ENCODE measurements at places on chromosomes 2 and 18. TPM values are rescaled to one million over a fixed set of nuclear protein-coding genes. Genes with fewer than 3 reads are reported as not detected.

- no peak overlapping the region for H3K4me3 ChIP-seq
- no peaks in the 10 kb centered on the region for H3K4me1 ChIP-seq
- peaks cover 48% of the 10 kb centered on the region for H3K36me3 ChIP-seq
- no peak overlapping the region for H3K27ac ChIP-seq
- H3K27me3 ChIP-seq = no peaks in the 10 kb centered on the region
These were observed 99.3 kb downstream of the ROCK1 start for GRCh38 chr18:21012308-21012707.

DNA sequence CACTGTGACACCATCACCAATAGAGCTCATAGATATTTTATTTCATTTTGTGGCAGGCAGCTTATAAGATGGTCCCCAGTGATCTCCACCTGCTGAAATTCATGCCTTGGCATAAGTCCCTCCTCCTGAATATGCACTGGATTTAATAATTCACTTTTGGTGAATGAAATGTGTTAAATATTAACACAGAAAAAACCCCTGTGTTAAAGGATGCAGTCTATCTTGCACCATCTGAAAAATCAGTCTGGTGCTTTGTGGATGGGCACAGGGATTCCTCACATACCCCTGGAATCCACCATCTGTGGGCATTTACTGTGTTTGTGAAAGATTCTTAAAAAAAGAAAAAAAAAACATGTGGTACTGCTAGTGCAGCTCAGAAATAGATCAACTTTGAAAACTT lies 26.1 kb upstream of the WIPF1 start:
- H3K36me3 ChIP-seq = no peaks in the 10 kb centered on the region
- no peaks in the 10 kb centered on the region for H3K4me1 ChIP-seq
- no peak for DNase-seq
- no peak overlapping the region for H3K27ac ChIP-seq
- H3K27me3 ChIP-seq = no peaks in the 10 kb centered on the region

- H3K27me3 ChIP-seq = no peaks in the 10 kb centered on the region
- no peaks in the 10 kb centered on the region for H3K36me3 ChIP-seq
- no peak overlapping the region for H3K4me3 ChIP-seq
- no peaks in the 10 kb centered on the region for H3K4me1 ChIP-seq
- DNase-seq = no peak
These were observed 81.8 kb downstream of the ST6GAL2 start for GRCh38 chr2:106804161-106804560.

DNA sequence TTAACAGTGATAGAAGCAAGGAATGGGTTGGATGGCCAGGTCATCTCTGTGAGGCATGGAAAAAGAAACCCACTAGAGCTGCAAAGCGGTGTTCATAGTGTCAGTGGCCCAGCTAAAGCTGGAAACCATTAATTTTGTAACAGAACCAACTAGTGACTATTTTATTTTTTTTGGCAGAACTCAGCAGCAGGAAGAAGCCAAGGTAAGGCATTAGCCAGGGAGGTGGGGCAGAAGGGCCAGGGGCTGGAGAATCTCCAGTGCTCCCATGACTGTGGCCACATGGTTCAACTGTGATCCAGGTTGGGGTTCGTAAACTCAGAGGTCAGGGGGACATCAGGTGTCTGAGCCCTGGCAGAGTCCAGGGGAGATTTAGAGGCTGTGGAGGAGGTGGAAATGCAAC lies 25.9 kb upstream of the YES1 start:
- no peak overlapping the region for H3K4me3 ChIP-seq
- no peak overlapping the region for H3K27ac ChIP-seq
- H3K27me3 ChIP-seq = no peaks in the 10 kb centered on the region
- no peaks in the 10 kb centered on the region for H3K4me1 ChIP-seq
- no peaks in the 10 kb centered on the region for H3K36me3 ChIP-seq
- no peak for DNase-seq

SFT2D3 gene
- 5.2 TPM for total RNA-seq
